ENCODE measurements at places on chromosomes 4 and X.

DNA sequence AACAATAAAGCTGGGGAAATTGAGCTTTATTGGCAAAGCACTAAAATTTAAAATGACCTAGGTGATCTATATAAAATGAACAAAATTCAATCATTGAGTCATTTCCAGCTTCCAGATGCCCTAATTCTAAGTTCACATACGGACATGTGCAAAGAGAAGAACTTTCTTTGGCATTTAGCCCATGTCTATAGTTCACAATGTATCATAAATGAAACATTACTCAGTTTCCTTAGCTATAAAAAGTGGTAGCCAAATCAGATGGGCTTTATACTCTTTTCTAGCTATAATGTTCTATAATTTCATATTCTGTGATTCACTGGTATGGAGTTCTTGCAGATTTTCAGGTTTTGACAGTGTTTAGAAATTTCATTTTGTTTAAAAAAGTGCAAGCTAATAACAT, 327.4 kb downstream of the KCTD8 start:
- DNase-seq, result no peak

- DNase-seq, result no peak
These were observed 7.0 kb downstream of the LRCH2 start for GRCh38 chrX:115226929-115227328.

DNA sequence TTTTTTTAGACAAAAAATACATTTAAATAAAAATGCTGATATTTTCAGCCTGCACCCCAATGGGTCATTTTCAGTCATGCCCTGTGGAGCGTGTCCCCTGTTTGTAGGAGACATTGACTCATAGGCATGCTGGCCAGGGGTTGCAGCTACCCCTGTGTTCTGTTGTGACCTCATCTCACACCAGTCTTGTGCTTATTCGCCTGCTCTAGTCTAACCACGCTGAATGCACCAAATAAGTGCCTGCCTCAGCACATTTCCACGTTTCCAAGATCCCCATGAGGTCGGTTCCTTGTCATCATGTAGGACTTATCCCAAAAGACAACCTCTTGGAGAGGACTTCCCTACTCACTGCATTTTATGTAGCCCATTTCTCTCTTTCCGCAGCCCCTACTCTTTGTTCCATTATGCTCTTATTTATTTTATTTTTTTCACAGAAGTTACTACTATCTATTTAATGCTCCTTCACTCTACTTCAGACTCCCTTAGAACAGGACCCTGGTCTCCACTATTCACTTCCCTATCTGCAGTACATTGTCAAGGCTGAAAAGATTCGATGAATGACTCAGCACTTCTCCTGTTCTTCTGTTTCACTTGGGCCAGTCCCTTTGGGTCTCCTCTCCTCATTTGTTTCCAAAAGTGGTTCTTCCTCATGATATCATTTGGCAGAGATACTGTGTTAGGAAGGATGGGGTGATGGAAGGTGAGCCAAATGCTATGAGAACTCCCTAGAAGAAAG, 109.7 kb downstream of the MSL3 start:
- no peak for DNase-seq

DNA sequence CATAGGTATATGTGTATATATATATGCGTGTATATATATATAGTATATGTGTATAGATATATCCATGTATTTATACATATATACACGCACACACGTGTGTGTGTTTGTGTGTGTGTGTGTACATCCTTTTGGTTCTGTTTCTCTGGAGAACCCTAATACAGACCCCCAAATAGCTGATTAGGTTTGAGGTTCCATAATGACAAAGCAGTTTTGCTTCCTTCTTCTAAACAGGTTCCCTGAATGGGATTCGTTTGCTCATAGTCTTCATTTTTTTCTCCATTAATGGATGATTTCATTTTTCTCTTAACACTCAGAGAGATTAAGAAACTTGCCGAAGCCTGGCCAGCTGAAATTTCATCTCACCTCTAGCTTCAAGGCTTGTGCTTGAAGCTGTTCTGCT, 234.0 kb upstream of the BCOR start:
- no peak for DNase-seq

DNA sequence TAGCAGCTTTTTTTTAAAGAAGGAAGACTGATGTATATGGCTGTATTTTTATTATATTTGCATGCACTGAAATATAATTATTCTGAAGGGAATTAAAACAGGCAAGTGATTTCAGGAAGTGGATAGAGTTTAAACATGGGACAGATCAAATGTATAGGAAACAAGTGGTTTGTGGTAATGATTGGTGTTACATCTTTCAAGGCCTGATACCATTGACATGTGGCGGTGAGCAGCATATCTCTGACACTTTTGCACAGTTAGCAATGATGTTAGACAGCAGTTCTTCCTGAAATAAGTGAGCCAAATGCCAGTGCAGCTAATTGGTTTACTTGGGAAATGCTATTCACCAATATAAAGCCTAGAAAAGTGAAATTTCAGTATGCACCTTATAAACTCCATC, 272.1 kb downstream of the RPA4 start:
- no peak for DNase-seq

DNA sequence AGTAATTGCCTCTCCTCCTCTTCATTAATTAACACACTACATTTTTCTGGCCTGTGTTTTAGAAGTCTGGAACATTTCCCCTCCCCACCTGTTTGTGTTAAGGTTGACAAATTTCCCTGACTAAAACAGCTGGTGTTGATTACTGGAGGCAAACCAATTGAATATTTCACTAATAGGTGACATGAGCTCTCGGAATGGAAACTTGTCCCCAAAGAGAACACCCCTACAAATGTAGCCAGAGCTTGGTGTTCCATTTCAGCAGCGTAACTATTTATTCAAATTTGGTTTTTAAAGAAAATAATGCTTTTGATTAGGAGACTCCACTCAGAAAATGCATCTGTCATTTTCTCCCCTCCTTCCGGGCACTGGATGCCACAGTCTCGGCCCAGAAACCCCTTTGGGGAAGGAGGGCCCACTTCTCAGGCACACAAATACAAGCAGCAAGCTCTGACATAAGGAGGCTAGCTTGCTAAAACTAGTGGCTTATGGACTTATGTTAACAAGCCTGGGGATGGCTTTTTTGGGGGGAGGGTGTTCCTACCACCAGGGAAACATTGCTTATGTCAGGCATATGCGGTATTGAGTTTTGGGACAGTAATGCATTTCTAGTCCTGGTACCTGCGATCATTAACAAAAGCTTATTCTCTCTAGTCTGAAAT, 2.2 kb downstream of the RNF150 start:
- DNase-seq, result no peak

- DNase-seq, result no peak
These were observed 200.5 kb downstream of the INPP4B start for GRCh38 chr4:142645475-142646108.

- DNase-seq, result no peak
These were observed 32.0 kb upstream of the COL25A1 start for GRCh38 chr4:109334129-109335105.

DNA sequence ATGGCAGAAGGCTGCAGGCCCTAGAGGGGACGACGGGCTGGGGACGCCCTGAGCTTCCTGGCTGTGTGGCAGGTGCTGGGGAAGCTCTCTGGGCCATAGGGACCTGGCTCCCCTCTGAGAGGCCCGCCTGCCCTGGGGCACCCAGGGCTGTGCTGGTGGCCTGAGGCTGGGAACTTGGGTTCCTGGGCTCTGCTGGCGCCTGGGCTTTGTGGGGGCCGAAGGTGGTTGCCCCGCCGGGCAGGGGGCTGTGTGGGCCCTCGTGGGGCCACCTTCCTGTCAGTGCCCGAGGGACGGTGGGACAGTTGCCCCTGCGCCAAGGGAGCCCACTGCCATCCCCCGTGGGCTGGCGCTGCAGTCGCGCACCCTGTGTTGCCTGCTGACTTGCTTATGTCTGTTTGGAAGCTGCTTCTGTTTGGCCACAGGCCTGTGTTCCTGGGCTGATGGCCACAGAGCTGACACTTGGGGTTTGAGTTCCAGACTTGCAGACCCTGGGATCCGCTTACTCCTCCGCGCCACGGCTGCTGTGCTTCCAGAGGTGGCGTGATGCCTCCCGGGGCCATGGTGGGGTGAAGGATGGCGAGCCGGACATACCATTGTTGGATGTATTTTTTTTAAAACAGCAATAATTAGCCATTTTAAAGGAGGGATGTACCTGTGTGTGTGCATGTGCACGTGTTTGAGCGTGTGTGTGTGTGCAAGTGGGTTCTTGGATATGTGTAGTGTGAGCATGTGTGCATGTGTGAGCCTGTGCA, 8.5 kb downstream of the NAT8L start:
- DNase-seq, result no peak

- DNase-seq, result no peak
These were observed 80.8 kb upstream of the MAB21L2 start for GRCh38 chr4:150501009-150501727.

- DNase-seq, result no peak
These were observed 5.9 kb upstream of the UTP14A start for GRCh38 chrX:129900054-129900453.

DNA sequence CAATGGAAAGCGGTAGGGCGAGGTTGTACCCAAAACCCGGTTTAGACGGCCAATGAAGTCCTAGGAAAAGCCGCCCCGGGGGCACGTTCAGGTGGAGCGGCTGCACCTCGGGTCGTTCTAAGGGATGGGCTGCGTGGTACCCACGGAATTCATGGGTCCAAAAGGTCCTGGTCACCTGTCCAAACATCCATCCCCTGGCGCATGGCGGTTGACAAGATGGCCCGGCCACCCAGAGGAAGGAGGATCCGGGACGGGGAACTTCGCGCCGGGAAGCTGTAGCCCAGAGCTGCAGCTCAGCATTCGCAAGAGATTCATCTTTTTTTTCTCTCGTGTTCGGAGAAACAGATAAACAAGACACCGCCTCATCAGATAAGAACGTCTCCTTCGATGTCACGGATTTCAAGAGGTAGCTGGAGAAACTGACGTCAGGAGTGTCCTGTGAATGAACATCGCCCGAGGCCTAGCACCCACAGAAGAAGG, 10.9 kb downstream of the PITX2 start:
- DNase-seq, result no peak
